ENCODE measurements at places on chromosomes 5 and 9. TPM values are rescaled to one million over a fixed set of nuclear protein-coding genes. Genes with fewer than 3 reads are reported as not detected.
A peak's percentile ranks its signal among the peaks of the same experiment; 100 is the strongest.

DNA sequence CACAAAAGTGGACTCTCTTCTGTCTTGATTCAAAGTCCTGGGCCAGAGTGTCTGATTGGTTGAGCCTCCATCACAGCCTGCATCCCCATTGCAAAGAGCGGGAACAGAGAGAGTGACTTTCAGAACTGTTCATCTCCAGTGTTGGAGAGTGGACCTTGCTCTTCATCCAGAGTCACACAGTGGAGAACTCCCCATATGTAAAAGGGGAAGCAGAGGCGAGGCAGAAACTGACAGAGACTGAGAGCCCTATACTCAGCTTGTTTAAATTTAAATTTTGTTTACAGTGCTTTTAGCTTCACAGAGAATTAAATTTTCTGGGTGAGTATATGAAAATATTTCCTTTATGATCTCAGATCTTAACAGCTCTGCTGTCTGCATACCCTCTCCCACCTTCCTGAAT, 70.0 kb upstream of the SSBP2 start:
- no peak for DNase-seq

- DNase-seq, result no peak
These were observed 289.6 kb downstream of the GLIS3 start for GRCh38 chr9:4010309-4010708.

SLC45A2 gene
- total RNA-seq, result 0.27 TPM

DNA sequence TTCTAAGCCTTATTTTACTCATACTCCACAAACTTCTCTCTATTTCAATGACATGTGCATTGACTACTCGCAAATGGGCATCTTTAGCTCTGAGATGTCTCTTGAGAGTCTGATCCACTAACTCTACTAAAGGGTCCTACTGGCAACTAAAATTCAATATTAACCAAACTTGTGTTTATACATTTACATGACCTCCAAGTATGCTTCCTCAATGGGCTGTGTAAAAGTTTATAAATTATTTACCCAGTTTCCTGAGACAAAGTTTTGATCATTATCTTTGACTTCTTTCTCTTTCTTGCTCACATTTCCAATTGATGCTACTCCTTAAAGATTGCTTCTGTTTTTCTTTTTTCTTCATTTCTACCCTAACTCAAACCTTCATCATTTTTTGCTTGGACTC, 510.1 kb upstream of the DAB2 start:
- DNase-seq, result no peak

DNA sequence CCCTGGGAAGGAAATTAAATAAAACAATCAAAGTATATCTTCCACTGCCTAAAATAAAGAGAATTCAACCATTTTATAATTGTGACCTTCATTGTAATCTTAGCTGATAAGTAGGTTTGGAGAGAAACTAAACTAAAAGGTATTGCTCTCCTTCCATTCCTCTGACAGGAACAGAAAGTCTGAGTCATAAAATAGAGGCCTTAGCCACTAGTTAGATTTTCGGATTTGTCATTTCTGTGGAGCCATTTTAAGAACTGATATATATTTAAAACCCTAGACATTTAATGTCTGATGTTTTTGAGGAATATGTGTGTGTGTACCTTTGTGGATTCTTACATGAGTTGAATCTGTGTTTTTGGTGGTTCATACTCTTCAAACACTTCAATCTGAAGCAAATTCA, 11.8 kb upstream of the TMC1 start:
- DNase-seq, result no peak

DNA sequence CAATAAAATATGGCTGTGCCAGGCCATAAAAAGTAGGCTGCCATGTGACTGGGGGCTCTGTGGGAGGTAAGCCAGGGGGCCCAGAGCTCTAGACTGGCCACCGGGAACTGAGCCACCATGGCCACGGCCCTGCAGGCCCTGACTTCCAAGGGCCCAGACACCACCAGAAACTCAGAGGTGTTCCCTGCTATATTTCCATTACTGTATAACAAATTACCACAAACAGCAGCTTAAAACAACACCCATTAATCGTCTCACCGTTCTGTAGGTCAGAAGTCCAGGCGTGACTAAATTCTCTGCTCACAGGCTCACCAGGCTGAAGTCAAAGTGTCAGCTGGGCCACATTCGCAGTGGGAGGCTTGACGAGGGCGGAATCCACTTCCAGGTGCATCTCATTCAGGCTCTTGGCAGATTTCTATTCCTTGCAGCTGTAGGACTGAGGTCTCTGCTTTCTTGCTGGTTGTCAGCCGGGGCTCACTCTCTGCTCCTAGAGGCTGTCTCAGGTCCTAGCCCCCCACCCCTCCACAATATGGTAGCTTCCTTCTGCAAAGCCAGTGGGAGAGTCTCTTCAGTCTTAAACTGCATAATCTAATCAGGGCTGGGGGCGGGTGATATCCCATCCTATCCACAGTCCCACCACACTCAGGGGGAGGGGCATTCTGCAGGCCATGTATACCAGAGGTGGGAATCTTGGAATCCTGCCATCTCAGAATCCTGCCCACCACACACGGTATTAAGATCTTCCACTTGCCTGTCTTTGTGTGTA, 125.4 kb downstream of the C5orf15 start:
- no peak for DNase-seq

DNA sequence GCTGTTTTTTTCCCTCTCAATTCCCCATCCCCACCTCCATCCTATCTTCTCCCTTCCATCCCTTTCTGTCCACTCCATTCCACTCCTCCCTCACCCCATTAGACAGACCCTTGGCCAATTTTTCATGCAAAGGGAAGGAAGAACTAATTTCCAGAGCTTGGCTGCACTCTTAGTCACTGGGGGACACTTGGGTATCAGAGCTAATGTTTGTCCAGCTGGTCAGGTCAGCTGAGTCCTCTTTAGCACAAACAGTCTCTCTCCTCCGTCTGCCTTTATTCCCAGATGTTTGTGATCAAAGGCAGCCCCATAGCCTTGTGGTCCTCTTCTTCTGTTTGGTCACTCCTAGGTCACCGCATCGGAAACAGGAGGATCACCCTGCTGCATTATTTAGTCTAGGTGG, 148.5 kb downstream of the NMUR2 start:
- no peak for DNase-seq

KDM3B gene
- total RNA-seq, result 50.9 TPM

- DNase-seq, result no peak
These were observed 7.2 kb downstream of the C1QTNF2 start for GRCh38 chr5:160363211-160363610.

FOXD4L3 gene
- total RNA-seq, result under 0.01 TPM

GRCh38 chr9:19493174-19493811, 84.5 kb downstream of the ACER2 start:
- peak; percentile 67 for DNase-seq

UNC13B gene
- 6.2 TPM for total RNA-seq

GRCh38 chr9:78905387-78905786, 608.5 kb downstream of the PSAT1 start:
- DNase-seq, result no peak

DNA sequence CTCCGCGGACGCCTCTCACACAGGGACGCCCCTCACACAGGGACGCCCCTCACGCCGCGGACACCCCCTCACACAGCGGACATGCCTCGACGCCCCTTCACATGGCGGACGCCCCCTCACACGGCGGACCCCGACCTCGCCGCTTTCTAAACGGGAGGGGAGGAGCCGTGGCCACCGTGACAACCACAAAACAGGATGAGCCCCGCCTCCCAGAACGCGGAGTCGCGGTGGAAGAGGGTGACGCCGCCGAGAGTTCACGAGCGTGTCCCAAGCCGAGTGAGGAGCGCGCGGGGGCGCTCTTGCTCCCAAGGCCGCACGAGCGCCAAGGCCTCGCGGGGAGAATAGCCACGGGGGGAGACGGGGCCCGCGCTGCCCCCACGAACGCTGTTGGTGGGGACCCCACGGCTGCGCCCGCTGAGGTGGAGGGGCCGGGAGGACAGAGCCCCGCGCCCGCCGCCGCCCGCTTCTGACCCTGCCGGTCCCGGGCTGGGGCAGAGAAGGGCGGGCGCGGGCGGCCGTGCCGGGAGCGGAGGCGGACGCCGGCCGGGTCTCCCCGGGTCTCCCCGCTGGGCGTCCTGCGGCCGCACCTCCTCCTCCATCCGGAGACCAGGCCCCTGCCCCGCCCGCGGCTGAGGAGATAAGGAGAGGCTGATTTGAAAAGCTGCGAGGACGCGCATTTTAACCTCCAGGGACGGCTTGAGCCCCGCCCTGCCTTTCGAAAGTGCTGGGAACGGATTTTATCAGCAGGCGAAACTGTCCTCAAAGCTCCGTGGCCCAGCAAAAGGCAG, 3.9 kb upstream of the NKD2 start:
- DNase-seq, result peak; percentile 69

INSYN2B gene
- not detected for total RNA-seq

- no peak for DNase-seq
These were observed 136.5 kb downstream of the EFNA5 start for GRCh38 chr5:107533910-107534876.

GRCh38 chr5:169778622-169779596, 141.8 kb downstream of the DOCK2 start:
- no peak for DNase-seq
